ENCODE measurements at places on chromosomes 5 and 9.

- DNase-seq: no peak
Observed at GRCh38 chr9:70537084-70537483, 122.6 kb upstream of the KLF9 start.

- DNase-seq: no peak
Observed at GRCh38 chr9:10079284-10079964, 533.4 kb downstream of the PTPRD start.

GRCh38 chr5:107673039-107673367, 2.3 kb upstream of the EFNA5 start:
- no peak for DNase-seq

GRCh38 chr9:133737774-133738639, at the start of gene SARDH:
TSS of gene SARDH (minus strand) at chr9:133738352. CDS start at chr9:133734173, 4,179 bp downstream.
- no peak for DNase-seq

DNA sequence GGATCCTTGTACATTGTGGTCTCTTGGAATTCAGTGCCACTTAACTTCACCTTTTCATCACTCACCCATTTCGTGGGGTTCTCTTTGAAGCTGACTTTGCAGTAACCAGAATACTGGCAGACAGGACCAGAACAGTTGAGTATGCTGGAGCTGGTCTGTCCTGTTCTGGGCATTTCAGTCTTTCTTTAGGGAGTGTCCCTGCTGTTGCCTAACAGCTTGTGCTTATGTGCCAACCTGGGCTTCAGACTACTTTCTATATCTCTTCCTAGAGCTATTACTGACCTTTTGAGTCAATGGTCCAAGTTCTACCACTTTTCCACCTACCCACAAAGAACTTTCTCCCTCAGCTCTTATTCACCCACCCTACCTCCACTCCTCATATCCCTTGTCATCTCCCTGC, 10.0 kb upstream of the INSL6 start:
- DNase-seq: no peak

DNA sequence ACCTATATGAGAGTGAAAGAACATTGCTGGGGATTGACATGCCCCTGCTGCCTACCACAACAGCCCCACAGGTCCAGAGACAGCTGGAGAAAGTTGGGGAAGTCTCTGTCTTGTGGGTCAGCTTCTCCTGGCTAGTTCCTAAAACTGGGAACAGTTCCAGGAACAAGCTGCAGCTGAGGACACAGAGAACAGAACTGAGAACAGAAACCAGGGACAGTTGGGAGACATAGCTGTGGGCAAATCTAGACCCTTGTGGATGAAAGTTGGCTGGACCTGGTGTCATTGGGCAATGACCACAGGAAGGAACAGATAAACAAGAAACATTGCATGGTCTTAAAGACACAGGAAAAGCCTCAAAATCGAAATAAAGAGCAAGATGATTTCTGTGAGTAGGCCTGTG, 58.3 kb upstream of the MOCS2 start:
- DNase-seq: no peak

DNA sequence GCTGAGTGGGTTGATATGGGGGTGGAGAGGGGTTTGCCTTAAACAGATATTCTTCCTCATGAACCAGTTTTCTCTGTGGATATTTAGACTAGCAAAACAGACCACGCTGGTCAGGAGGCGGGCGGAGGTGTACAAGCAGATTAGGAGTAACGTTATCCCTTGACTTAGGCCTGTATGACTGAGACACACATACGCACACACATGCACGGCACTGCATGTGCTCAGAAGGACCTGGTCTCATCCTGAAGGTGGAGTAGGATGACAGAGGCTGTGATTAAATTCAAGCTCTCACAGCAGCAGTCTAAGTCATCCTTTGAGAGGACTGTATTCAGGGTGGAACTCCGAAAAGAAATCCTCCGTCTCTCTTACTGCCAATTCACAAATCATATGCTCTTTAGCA, 209.7 kb downstream of the DIRAS2 start:
- no peak for DNase-seq

DNA sequence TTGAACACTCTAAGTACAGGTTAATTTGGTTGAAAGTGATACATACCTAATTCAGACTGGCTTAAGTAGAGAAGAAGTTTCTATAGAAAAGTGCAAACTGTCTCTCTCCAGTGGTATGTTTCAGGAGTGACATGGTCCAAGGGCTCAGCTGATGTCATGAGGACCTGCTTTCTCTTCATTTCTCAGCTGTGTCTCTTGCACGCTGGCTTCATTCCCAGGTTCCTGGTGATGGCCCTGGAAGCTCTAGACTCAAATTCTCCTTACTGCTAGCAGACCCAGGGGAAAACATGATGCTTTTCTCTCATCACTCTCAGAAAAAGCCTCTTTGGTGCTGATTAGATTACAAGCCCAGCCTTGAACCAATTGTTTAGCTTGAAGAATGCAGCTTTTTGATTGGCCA, 211.9 kb upstream of the CLINT1 start:
- DNase-seq: no peak

GRCh38 chr5:60436518-60436917, 263.4 kb downstream of the DEPDC1B start:
- no peak for DNase-seq

- DNase-seq: no peak
Observed at GRCh38 chr9:14722391-14723035, at the start of gene CER1. TSS of gene CER1 (minus strand) at chr9:14722733. CDS start at chr9:14722672, 61 bp downstream.

GRCh38 chr9:116207371-116208111, 54.0 kb downstream of the PAPPA start:
- no peak for DNase-seq

- DNase-seq: no peak
Observed at GRCh38 chr9:104027295-104027694, 66.8 kb upstream of the SMC2 start.

DNA sequence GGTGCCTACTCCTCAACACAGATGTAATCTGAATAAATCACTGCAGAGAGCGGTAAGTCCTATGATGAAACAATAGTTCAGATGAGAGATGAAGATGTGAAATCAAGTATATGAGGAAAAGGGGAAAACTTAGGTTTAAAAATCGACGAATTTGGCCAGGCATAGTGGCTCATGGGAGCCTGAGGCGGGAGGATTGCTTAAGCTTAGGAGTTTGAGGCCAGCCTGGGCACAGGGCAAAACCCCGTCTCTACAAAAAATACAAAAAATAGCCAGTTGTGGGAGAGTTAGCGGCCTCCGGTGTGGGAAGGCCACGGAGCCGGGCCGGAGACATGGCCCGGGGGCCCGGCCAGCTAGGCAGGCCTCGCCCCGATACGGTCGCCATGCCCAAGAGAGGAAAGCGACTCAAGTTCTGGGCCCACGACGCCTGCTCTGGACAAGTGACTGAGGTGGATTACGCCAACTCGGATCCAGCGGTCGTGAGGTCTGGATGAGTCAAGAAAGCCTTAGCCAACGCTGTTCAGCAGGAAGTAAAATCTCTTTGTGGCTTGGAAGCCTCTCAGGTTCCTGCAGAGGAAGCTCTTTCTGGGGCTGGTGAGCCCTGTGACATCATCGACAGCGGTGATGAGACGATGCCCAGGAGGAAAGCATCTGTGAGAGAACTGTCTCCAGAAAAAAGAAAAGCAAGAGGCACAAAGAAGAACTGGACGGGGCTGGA, 62.8 kb upstream of the SUB1 start:
- peak; percentile 19 for DNase-seq

- DNase-seq: no peak
Observed at GRCh38 chr5:152649609-152650008, 244.5 kb upstream of the NMUR2 start.

DNA sequence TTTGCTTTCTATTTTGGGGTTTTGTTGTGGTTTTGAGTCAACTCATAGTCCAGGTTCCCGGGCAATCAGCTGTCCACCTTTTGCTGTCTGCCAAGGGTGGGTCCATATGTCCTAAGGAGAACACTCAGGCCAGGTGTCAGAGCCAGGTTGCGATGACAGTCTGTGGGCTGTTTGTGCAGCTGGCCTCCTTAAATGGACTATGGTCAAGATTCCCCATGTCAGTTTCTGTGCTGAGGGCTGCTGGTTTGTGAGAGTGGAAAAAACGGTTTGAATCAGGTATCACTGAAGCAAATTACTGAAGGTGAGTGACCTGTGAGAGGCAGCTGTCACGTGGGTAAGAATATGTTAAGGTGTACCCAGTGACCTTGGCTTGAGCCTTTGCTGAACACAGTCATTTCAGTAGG, 33.0 kb downstream of the SNX30 start:
- no peak for DNase-seq

GRCh38 chr9:129481810-129482511, 138.9 kb downstream of the C9orf50 start:
- DNase-seq: no peak

- no peak for DNase-seq
Observed at GRCh38 chr9:29211580-29212396, 1638.5 kb upstream of the C9orf72 start.

DNA sequence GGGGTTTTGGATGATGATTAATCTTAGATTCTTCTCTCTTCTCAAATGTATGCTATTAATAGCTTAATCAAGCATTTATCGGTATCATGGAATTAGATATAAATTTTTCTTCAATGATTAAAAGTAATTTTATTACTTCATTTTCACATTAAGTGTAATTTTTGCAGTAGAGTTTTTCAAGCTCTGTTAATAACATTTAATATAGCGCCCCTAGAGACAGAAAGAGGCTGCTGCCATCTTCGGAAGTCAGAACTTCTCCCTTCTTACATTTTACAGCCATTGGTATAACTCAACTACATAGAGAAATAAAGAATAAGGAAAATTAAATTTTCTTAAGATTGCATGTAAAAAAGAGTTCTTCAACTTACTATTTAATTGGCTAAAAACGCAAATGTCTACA, 540.3 kb downstream of the GABRG2 start:
- DNase-seq: no peak

DNA sequence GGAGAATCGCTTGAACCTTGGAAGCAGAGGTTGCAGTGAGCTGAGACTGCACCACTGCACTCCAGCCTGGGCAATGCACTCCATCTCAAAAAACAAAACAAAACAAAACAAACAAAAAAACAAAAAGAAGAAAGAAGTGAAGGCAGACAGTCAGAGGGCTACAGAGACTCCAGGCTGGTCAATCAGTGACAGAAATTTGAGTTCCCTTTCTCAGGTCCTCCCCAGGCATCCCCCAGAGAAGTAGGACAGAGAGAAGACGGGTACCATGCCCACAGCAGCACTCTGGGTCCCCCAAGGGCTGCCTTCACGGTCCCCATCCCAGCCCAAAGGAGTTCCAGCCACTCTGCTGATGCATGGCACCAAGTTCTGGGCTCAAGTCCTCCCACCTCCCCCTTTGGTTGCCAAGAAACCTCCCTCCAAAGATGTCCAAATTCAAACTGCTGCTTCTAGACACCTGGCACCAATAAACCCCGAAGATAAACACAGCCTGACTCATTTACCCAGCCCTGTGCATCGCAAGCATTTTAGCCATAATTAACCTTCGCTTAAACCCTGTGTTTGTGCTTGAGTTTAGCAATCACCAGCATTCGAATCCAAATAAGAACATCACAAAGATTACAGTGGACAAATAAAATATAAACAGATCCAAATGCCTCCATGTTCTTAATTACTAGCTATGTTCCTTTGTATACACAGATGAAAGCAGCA, 24.0 kb downstream of the SEMA4D start:
- DNase-seq: no peak

GRCh38 chr9:5622016-5622415, 6.9 kb upstream of the RIC1 start:
- DNase-seq: no peak

DNA sequence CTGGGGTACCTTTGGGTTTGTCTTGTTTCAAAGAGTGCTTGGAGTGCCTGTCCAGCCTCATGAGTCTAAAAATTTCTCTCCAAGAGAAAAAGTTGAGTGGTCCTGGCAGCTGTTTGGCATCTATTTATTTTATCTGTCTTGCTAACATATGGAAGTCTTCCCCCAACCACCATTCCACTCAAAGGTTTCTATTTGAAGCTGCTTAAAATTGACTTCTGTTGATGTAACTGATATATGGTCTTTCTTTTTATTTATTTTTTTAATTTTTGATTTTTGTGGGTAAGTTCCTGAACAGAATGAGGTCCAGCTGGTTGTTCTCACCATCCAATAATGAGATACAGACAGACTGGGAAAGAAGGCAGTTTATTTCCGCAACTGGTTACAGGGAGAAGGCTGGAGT, 178.7 kb upstream of the SGCD start:
- DNase-seq: no peak

DNA sequence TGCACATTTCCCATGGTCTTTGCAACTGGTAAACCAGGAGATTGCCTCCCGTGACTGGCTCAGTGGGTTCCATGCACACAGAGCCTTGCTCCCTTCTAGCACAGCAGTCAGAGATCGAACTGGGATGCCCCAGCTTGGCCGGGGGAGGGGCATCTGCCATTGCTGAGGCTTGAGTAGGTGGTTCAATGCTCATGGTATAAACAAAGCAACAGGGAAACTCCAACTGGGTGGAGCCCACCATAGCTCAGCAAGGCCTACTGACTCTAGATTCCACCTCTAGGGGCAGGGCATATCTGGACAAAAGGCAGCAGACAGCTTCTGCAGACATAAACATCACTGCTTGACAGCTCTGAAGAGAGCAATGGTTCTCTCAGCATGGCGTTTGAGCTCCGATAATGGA, 67.0 kb upstream of the PPP1R2B start:
- DNase-seq: no peak

DNA sequence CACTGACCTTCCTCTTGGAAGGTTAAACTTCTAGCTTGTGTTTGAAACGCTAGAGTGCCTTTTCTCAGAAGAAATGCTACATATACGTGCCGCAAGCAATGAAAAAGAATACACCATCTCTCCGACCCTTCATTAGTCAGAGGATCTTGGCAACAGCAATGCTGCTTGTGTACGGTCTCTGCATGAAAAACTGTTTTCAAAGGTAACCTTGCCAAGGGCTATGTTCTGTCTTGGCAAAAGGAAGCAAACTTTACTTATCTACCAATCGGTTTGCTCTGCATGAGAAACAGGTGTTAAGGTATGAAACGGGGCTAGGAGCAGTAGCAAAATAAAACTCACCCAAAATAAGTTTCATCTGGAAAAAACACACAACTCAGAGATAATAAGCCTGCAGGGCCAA, 297.8 kb downstream of the FBXL17 start:
- DNase-seq: no peak

DNA sequence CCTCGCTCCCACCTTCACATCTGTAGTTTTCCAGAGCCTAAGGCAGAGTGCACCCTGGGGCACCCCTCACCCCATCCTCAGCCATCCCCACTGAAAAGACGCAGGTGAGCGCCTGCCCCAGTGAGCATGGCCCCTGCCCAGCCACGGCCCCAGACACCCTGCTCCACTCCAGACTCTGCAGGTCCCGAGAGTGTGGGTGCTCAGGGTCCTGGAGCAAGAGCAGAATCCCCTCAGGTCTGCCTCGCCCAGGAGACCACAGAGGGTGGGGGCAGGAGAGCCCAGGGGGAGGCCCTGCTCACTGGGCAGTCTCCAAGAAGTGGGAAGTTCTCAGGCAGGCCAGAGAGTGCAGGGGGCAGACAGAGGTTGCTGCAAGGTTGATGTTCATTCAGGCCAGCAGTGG, 158.6 kb upstream of the PPP1R26 start:
- no peak for DNase-seq

DNA sequence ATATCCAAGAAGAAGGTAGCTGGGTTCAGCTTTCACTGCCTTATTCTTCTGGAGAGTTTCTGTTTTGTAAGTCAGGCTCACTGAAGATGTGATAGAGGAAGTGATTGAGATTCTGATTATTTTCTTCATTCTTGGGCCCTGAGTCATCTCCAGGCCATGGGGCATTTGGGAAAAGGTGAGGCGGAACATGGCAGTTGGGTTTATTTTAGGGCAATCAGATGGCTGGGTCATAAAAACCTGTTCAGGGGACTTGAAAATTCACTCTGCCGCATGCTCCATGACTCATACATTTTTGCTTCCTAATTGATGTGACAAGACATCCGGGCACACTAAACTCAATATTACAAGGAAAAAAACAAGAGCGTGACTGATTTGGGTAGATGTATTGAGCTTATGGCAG, 265.7 kb upstream of the KLF4 start:
- DNase-seq: no peak

GRCh38 chr9:33306037-33306436, 15.7 kb downstream of the NFX1 start:
- no peak for DNase-seq
